Esophagus muscularis mucosa (tissue), 4 donors: ENCODE measurements at places on chromosomes 1 and 21. TPM values are rescaled to one million over a fixed set of nuclear protein-coding genes. Genes with fewer than 3 reads are reported as not detected.

KIF17 gene
- 2.0 TPM for total RNA-seq

OR6K6 gene
- not detected for total RNA-seq

FNDC5 gene
- 10.7 TPM for total RNA-seq

OR11L1 gene
- total RNA-seq = not detected

LYPD8 gene
- total RNA-seq = not detected

FAM72A gene
- total RNA-seq = 0.57 TPM

FAM167B gene
- total RNA-seq = 3.8 TPM

TFF1 gene
- not detected for total RNA-seq

WLS gene
- 94.8 TPM for total RNA-seq

CASQ1 gene
- total RNA-seq = 4.9 TPM

EPB41 gene
- total RNA-seq = 18.3 TPM
